ENCODE measurements at places on chromosomes 3 and 15.
A peak's percentile ranks its signal among the peaks of the same experiment; 100 is the strongest.

GRCh38 chr3:131082871-131083863, 56.5 kb downstream of the NEK11 start:
- DNase-seq: peak; percentile 91

GRCh38 chr15:60673918-60674558, 195.1 kb upstream of the ICE2 start:
- no peak for DNase-seq

- DNase-seq: no peak
Measured at GRCh38 chr3:11582191-11582968, 61.3 kb downstream of the VGLL4 start.

GRCh38 chr3:196471551-196471950, 32.0 kb downstream of the RNF168 start:
- DNase-seq: no peak

DNA sequence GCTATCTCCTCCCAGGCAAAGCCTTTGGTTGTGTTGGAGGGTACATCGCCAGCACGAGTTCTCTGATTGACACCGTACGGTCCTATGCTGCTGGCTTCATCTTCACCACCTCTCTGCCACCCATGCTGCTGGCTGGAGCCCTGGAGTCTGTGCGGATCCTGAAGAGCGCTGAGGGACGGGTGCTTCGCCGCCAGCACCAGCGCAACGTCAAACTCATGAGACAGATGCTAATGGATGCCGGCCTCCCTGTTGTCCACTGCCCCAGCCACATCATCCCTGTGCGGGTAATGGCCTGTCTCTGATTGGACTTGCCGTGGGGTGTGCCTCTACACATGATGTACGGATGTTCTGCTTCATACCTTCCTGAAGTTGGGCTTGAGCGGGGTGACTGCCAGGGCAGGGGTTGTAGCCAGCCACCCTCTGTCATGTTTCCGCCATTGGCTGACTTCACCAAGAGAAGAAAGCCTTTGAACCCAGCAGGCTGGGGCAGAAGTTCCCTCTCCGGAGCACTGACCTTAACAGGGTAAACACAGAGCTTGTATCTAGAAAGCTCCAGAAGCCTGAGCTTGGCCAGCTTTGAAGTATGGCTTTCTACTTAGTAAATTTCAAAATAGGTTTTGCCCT, 13.4 kb downstream of the ALAS1 start:
- no peak for DNase-seq

DNA sequence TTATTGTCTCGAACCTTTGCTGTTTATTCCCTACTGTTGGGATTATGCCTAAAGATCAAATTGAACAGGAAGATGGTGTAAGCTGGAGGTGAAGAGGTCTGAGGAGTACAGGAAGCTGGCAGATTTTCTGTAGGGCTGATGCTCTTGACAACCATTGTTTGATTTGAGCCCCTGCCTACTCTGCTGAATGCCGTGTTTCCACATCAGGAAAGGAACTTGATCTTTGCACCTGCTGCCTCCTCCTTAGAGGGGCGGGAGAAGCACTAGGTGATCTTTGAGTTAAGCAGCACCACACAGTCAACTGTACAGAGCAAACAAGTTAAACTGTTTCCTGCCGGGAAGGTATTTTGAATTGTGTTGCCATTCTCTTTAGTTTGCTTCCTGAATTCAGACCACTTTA, 364.6 kb upstream of the EPHA6 start:
- DNase-seq: peak; percentile 63

- no peak for DNase-seq
Measured at GRCh38 chr3:63029921-63030320, 154.7 kb upstream of the CADPS start.

DNA sequence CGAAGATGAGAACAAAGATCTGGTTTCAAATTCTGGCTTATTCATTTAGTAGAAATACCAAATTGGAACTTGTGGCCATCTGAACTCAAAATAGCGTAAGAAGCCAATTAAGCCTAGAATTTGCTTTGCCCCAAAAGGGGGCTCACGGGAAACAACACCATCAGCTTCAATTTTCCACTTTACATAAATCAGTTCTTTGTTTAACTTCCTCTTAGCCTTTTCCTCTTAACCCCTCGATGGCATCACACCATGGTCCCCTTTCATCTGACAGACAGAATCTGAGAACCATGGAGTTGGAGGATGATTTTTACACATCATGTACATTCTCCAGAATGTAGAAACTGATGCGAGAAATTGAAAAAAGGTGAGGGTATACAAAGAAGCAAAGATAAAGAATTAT, 207.0 kb downstream of the FOXP1 start:
- no peak for DNase-seq

All from NCI-H1092 (cell line).